HEK293T (cell line): ENCODE measurements at places on chromosomes 4 and X.

- no peak for DNase-seq
These were observed 7.3 kb upstream of the SEC24D start for GRCh38 chr4:118843237-118843636.

DNA sequence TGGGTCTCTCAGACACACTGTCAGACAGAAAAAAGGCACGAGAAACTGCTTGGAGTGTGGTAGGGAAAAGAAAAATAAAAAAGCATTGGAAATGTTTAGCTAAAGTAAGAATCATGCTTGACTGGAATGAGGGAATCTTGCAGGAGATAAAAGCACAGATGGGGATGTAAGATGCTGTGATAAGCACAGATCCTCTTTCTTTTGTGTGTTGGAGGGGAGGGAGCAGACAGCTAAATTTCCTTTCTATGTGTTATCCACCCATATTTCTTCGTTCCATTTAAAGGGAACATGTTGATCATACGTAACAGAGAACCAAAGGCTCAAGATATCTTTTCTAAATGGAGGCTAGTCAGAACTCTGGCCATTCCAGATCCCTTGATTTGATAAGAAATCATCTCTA, 614.0 kb upstream of the LCORL start:
- no peak for DNase-seq

DNA sequence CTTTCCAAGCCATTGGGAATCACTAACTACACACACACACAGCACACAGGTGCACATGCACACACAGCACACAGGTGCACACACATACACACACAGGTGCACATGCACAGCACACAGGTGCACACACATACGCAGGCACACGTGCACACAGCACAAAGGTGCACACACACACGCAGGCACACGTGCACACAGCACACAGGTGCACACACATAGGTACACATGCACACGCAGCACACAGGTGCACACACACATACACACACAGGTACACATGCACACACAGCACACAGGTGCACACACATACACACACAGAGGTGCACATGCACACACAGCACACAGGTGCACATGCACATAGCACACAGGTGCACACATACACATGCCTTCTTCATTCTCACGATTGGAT, 80.9 kb downstream of the HMX1 start:
- no peak for DNase-seq

DNA sequence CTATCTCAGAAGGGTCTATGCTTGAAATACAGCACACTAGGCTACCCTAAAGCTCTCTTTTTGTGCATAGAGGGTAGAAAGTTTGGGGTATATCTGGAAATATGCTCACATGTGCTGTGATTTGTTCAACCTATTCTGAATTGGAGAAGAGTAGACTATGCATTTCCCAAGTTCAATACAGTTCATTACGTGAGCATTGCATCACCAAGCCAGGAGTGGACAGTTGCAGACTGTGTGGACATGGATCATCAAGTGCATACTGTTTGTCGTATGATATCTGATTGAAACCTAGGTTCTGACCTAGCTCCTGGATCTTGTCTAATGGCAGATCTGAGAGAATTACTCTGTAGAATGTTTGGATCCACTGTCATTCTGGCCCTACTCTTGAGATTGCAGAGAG, 161.1 kb downstream of the FRAS1 start:
- DNase-seq: no peak

- no peak for DNase-seq
These were observed 17.3 kb upstream of the TBC1D14 start for GRCh38 chr4:6892190-6892908.

- no peak for DNase-seq
These were observed 224.5 kb upstream of the GPRIN3 start for GRCh38 chr4:89531932-89532640.

- no peak for DNase-seq
These were observed 6.8 kb downstream of the PTCHD1 start for GRCh38 chrX:23341452-23341851.

- no peak for DNase-seq
These were observed 93.9 kb downstream of the NSUN7 start for GRCh38 chr4:40843696-40844095.

GRCh38 chrX:20143561-20143960, 1.9 kb upstream of the EIF1AX start:
- DNase-seq: no peak

- DNase-seq: no peak
These were observed 42.1 kb upstream of the PDGFC start for GRCh38 chr4:157013656-157014055.

DNA sequence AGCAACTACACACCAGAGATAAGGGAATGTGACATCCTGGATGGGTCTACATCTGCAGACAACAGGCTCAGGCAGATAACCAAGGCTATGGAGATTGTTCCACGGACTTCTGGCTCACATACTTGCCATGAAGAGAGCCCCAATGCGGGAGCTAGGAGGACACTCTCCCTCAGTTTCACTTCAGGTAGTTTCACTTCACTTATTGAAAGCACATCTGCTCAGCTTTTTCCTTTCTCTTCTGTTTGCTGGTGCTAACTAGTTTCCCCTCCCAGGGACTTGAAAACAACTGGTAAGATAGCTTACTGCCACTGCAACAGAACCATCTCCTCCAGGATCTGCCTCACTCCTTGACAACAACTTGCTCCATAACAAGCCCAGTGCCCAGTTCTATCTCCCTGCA, 1.4 kb upstream of the CT47C1 start:
- no peak for DNase-seq

GRCh38 chr4:79362626-79363025, 36.8 kb upstream of the NAA11 start:
- DNase-seq: no peak

- DNase-seq: no peak
These were observed 19.2 kb upstream of the FAAH2 start for GRCh38 chrX:57267308-57267707.

DNA sequence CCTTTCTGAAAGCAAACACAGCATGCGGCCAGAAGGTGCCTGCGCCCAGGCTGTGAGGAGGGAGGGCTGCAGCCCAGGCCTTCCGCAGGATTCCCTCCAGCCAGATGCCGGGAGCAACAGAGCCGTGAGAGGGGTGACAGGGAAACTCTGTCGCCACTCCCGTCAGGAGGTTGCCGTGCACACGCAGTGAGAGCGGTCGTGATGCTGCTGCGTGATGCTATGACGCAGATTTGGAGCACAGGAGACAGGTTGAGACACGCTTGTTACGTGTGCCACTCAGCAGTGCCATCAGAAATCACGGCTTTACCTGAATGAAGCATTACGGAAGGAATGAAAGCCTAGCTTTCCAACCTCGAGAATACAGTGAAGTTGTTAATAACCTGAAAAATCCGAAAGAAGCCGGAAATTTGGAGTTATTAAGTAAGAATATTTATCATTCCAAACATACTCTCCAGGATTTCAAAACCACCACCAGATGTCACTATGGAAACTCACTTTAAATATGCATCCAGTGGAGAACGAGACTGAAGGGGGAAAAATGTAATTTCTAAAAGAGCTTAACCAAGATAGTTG, 54.4 kb downstream of the FAT1 start:
- no peak for DNase-seq

DNA sequence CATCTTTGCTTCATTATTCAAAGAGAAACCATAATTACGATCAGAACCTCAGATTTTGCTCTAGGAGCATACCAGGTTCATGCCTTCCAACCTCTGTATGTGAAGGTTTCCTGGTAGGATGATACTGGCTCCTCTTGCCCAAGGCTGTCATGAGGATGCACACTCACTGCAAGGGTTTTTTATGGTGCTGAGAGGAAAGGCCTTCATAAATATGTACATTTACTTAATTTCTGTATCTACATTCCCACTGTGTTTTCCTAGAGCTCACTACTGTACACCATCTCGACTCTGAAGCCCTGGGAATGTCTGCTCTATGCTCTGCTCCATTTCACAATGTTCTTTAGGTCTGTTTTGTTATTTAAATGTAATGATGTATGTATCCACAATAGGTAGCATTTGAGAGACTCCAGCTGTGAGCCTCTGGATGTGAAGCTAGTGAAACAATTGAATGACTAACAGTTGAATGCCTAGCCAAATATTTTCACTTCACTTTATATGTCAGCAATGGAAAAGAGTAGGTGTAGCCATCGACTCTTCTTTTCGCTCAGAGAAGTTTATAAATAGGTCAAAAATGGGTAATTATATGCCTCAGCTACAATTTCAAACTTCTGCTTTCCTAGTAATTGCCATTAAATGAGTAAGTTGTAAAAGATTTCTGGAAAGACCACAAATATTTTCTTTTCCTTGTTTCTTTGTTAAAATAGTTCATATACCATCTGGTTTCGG, 228.0 kb downstream of the PALLD start:
- no peak for DNase-seq

GRCh38 chr4:52664479-52664878, 5.4 kb upstream of the USP46 start:
- no peak for DNase-seq

DNA sequence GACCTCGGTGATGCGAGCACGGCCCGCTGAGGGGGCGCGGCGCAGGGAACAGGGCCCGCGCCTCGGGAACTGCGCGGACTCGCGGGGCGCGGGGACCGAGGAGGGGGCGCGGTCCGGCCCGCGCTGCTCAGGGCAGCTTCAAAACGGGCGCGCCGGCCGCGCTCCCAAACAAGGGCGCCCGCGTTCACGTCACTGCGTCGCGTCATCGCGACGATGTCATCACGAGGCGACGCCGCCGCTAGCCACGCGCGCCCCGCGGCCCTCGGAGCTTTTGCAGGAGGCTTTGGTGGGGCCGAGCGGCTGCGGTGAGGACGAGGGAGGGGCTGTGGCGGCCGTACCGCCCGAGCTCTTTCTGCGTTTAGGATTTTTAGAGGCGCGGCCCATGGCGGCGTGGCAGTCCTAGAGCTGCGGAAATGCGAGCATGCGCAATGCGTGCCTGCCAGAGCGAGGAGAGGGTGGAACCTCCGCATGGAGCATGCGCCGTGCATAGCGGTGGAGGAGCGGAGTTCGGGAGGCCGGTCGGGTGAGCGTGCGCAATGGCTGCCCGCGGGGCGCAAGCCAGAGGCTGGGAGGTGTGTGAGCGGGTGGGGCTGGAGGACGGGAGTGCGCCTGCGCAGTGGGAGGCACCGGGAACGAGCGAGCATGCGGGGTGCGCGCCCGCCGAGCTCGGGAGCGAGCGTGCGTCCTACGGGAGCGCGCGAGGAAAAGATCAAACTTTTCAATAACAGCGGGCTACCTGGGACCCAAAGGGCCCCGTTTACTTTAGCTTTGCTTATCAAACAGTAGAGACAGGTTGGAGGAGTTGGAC, at the start of gene PPP2R3B:
PPP2R3B (minus strand) TSS at position 140 of the 808 bp plus-strand sequence. CDS start 216 bp downstream, outside the sequence.
- DNase-seq: peak; percentile 100

DNA sequence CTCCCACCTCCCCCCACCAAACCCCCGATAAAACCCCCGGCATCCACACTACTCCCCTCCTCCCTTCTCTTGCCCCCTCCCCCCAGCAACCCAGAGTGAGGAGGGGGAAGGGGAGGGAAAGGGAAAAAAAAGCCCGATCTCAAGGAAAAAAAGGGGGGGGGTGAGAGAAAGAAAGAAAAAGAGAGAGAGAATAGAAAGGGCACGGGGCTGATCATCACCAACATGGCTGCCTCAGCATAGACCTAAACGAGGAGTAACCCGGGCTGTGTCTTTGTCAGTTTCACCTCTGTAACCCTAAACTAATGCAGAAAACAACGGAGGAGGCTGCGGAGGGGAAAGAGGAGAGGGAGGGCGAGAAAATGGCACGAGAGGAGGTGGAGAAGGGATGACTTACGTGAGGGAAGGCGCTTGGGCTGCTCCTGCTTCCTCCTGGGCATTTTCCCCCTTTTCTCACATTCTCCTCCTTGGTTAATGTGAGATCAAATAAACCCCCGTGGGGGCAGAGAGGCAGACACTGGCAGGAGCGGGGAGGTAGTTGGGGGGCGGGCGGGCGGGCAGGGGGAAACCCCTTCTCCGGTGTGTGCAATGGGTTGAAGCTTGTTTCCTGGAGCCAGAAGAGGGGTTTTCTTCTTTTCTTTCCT, 532 bp downstream of the ZNF827 start:
- peak; percentile 20 for DNase-seq

GRCh38 chrX:65502618-65503017, 32.0 kb downstream of the LAS1L start:
- DNase-seq: no peak

DNA sequence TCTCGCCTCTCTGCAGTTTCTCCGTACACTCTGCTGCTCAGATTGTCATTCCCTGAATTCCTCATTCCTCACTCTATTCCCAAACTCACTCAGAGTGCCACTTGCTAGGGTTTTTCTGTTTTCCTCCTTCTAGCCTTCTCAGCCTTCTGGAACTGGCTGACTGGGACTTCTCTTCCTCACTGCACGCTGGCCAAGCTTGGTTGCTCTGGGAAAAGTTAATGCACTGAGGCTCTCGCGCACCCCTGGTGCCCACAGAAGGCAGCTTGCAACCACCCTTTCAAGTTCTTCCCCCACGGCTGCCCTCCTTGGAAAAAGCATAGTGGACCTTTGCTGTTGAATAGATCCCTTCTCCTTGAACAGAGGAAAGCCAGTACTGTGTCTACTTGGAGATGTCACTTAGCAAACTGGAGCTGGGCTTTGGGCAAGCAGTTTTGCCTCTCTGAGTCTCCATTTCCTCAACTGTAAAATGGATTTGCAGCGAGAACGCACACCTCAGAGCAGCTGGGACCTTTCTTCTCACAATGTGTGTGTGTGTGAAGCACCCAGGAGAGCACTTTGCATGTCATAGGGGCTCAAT, 6.0 kb upstream of the CCKAR start:
- no peak for DNase-seq

- DNase-seq: no peak
These were observed 48.2 kb upstream of the PASD1 start for GRCh38 chrX:151515237-151515636.

DNA sequence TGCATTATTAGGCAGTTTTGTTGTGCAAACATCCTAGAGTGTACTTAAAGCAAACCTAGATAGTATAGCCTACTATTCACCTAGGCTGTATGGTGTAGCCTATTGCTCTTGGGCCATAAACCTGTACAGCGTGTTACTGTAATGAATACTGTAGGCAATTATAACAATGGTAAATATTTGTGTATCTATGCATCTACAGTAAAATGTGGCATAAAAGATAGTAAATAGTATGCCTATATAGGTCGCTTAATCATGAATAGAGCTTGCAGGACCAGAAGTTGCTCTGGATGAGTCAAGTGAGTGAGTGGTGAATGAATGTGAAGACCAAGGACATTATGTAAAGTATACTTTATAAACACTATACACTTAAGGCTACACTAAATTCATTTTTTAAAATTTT, 16.6 kb downstream of the USO1 start:
- DNase-seq: no peak

DNA sequence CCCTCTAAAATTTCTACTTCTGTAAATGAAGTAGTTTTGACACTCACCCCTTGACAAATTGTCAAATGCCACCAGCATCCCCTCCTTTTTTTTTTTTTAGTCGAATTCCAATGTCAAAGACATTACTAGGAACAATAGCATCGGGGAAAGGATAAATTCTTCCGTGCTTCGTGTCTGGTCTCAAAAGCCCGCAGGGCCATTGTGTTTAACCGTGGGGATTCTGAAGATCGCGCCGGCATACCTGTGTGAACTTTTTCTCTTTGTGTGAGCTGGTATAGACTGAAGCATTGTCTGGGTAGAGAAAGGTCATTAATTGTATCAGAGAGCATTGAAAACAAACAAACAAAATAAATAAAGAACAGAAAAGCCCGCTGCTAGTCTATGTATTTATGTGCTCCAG, 313.9 kb downstream of the ASMT start:
- DNase-seq: no peak
